ENCODE measurements at places on chromosomes 12 and 14.

DNA sequence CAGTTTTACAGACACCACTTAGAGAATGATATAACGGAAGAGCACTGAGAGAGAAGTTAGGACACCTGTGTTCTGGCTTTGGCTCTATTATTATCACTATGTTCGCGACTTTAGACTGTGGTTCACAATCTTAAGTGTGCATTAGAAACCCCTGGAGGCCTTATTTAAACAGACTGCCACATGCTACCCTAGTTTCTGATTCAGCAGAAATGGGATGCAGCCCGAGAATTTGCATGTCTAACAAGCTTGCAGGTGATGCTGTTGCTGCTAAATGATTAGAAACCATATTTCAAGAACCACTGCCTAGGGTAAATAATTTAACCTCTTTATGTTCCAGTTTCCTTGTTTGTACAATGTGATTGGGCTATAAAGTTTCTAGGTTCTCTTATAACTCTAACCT is 3.6 kb upstream of the RAD51AP1 start:
- no peak for DNase-seq

- DNase-seq, result no peak
Measured at GRCh38 chr12:64082866-64083268, 139.2 kb downstream of the KICS2 start.

DNA sequence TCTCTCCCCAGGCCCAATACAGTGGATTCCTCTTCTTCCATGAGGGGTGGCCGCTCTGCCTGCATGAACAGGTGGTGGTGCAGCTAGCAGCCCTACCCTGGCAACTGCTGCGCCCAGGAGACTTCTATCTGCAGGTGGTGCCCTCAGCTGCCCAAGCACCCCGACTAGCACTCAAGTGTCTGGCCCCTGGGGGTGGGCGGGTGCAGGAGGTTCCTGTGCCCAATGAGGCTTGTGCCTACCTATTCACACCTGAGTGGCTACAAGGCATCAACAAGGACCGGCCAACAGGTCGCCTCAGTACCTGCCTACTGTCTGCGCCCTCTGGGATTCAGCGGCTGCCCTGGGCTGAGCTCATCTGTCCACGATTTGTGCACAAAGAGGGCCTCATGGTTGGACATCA is 3.8 kb downstream of the ARHGEF40 start:
- DNase-seq, result no peak

- DNase-seq, result no peak
Measured at GRCh38 chr12:66063916-66064315, 66.6 kb downstream of the LLPH start.

GRCh38 chr14:103016594-103016993 is 40.8 kb downstream of the CDC42BPB start:
- no peak for DNase-seq

DNA sequence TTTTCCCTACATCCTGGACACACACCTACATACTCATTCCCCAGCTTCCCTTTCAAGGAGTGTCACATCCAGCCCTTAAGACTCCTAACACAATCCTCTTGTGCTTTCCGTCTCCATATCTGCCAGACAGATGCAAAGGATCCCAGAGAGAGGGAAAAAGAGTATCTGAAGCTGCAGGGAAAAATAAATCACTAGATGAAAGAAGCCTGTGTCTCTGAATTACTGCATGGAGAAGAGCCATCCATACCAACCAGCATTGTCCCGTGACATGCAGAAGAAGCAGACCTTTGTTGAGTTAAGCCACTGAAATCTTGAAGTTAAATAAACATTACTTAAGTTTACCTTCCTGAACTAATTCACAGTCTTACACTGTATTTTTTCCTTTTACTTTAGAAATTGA is 54.6 kb downstream of the GTF2A1 start:
- DNase-seq, result no peak

DNA sequence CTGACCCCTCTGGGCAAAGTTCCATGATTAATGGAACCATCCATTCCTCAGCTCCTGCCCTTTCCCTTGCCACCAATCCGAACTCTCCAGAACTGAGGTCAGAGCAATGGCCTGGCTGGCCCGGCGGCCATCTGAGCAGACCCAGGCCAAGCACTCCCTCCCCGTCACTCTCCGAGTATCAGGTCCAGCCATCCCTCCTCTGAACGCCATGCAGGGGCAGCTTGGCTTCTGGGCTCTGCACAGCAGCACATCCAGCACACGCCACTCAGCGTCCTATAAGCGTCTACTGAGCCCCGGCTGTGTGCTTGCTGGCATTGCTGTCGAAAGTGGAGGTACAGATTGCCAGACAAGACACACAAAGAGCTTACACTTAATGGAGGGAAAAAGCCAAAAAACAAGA is 34.3 kb upstream of the VWF start:
- no peak for DNase-seq

- no peak for DNase-seq
Measured at GRCh38 chr14:55605793-55606192, 25.8 kb downstream of the KTN1 start.

GRCh38 chr14:47596232-47596631 is 79.2 kb downstream of the MDGA2 start:
- no peak for DNase-seq

- no peak for DNase-seq
Measured at GRCh38 chr14:100692859-100693558, 33.7 kb upstream of the DLK1 start.

DNA sequence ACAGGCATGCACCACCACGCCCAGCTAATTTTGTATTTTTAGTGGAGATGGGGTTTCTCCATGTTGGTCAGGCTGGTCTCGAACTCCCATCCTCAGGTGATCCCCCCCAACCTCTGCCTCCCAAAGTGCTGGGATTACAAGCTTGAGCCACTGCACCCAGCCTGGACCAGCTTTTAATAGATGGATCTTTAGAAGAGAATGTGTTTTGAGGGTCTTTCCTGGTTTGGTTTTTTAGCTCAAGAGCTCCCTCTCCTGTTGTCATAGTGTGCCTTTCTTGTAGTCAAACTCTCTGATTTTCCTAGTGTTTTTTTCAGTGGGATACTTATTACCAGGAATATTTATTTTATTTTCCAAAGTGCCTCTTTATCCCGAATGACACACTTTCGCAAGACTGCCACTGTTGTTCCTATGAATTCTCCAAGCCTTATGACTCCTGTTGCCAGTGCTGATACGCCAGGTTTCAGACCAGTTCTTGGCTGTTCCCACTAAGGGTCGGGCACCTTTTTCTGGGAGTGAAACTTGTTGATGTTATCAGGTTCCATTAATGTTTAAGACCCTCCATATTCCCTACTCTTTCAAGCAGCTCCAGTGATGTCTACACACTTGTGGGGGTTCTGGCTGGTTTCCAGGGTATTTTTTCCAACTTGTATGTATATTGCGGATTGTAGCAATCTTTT is 31.5 kb upstream of the LIMA1 start:
- no peak for DNase-seq

DNA sequence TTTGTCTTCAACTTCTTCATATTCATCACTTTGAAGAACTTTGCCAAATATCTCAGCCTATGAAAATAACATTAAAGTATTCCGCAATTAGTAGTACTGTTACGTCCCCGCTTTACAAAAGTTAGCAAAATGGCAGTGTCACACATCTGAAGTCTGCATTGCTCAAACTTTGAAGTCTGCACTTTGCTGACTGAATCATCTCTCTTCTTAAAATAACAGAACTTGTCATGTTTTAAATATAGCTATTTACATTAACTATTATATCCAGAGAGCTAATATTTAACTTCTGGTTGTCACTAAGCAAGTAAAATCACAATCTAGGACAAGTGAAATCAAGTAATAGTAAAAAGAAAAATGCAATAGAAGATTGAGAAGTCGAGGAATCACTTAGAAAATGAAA is 34.5 kb downstream of the IPO8 start:
- DNase-seq, result no peak

GRCh38 chr12:110171636-110172035 is 47.5 kb downstream of the IFT81 start:
- DNase-seq, result no peak

- no peak for DNase-seq
Measured at GRCh38 chr12:22360774-22361173, 26.3 kb upstream of the ST8SIA1 start.

- no peak for DNase-seq
Measured at GRCh38 chr14:89813617-89814031, 140.9 kb downstream of the EFCAB11 start.

DNA sequence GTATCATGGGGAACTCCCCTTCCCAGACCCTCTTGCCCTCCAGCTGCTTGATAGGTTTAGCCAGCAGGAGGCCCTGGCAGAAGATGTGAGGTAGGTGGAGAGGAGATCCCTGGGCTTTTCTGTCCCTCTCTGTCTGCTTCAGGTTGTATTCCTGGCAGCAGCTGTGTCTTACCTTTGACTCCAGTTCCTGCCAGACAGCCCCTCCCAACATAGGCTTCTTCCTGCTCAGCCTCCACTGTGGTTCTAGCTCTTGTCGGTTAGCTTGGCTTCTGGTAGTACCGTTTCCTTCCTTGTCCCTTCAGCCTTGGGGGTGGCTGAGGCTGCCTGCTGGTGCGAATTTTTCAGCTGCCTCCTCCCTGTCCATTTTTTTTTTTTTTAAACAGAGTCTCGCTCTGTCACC is 215.7 kb upstream of the CRY1 start:
- no peak for DNase-seq

- no peak for DNase-seq
Measured at GRCh38 chr12:58557171-58557570, 363.1 kb downstream of the LRIG3 start.

DNA sequence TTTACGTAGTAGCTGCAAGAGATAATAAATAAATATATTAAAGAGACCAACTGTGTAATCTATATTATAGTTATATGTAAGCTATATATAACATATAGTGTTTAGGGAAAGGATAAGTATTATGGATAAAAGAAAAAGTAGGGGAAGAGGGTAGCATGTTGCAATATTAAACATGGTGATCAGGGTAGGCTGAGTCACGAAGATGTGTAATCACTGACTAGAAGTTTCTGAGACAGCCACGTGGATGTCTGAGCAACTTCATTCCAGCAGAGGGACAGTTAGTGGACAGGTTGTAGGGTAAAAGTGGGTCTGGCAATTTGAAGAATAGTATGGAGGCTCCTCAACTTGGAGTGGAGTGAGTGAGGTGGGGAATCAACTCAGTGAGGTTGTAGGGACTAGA is 109.7 kb downstream of the ANO4 start:
- no peak for DNase-seq

DNA sequence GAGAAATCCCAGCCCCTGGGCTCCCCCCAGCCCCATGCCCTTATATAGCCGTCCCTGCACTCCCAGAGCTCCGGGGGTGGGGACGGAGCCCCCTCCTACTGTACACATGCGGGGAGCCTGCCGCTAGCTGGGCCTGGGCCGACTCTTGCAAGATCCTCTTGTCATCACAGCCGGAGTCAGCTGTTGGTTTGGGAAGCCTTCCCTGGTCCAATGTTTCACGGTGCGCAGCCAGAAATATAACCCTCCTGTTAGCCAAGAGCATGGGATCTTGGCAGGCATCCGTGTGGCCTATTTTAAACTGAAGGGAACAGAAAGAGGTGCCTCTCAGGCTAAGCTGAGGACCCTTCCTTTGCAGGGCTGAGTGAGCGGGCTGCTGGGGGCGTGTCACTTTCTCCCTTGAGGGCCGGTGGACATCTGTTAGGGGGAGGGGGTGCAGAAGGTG is 175.3 kb downstream of the TSPAN9 start:
- no peak for DNase-seq

Measured in stimulated activated CD8-positive, alpha-beta memory T cell treated with anti-CD3 and anti-CD28 coated beads, Interleukin-4, amount 100 ng/mL, for 4 hours (primary cell).